ENCODE measurements at places on chromosomes 4 and X. TPM values are rescaled to one million over a fixed set of nuclear protein-coding genes. Genes with fewer than 3 reads are reported as not detected.

Gene SMAD1
- 62.1 TPM for polyA plus RNA-seq

Gene CT45A6
- not detected for polyA plus RNA-seq

Gene EPGN
- 1.5 TPM for polyA plus RNA-seq

Gene OTC
- polyA plus RNA-seq = 0.09 TPM

GRCh38 chrX:21926527-21927278, 13.8 kb upstream of the SMS start:
- DNase-seq = no peak

DNA sequence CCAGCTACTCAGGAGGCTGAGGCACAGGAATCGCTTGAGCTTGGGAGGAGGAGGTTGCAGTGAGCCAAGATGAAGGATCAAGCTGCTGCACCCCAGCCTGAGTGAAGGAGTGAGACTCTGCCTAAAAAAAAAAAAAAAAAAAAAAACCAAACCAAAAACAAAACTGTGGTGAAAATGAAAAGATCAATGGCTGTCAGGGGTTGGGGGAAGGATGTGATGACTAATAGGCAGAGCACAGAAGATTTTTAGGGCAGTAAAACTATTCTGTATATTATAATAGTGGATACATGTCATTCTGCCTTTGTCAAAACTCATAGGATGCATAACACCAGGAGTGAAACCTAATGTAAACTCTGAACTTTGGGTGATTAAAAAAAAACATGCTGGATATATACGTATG, 69.9 kb upstream of the ELOVL6 start:
- no peak for DNase-seq

DNA sequence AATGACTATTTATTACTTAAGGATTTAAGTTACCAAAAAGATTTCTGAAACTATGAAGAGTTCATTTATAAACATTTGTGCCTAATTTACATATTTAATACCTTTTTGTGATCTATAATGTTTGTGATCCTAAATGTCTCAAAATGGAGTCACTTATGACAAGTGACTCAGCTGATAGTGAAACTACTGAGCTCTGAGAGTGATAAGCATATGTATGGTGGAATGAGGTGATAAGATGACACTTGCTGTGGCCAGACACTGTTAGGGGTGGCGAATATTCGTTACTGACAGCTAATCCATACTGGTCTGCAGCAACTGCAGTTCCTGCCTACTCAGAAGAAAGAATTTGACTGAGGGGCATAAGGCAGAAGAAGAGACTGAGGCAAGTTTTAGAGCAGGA, 5.5 kb upstream of the NXF3 start:
- no peak for DNase-seq

DNA sequence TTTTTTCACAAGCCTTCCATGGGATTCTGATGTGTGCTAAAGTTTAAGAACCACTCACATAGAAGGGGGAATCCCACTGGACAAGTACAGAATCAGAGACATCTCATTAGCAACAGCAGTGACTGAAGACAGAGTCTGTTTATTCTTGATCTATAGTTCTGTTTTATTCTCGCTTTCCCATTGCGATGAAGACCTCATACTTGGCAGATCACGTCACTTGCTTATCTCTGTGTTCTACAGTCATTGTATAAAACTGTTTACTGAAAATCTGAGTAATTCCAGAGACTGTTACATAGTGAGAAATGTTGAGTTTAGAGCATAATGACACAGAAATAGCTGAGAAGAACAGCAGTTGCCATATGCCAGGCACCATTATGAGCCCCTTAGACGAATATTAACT, 185.5 kb downstream of the PTTG2 start:
- no peak for DNase-seq

GRCh38 chrX:41604177-41604576, 84.6 kb upstream of the GPR34 start:
- DNase-seq = no peak

DNA sequence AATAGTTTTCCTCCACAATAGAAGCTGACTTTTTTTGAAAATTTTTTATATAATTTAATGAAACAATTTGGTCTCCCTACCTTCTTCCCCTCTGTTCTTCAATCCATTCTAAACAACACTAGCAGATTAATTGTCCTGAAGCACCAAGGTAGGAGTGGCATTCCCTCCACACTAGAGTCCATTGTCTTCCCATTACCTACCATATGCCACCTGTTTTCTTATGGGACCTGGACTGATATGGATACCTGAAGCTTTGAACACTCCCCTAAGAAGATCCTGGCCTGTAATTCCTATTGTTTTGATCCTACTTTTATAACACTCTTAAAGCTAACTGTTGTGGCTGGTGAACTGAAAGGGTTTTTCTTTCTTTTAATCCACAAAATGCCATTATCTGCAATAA, 92.0 kb downstream of the APBB2 start:
- DNase-seq = no peak

DNA sequence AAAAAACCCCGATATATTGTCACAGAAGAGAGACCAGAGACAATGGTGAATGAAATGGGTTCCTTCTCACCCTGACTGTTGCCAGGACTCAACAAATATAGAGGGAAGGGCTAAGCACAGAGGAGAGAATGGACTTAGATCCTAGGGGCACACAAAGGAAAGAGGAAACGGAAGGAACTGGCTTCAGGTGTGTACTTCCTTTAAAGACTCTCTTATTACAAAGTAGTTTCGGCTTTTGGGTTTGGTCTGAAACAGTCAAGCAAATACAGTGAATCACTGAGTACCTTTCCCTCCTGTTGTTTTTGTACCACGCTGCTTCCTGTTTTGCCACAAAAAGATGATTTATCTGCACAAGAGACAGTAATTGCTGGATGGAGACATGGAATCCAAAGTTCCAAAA, 46.1 kb upstream of the S100G start:
- no peak for DNase-seq

DNA sequence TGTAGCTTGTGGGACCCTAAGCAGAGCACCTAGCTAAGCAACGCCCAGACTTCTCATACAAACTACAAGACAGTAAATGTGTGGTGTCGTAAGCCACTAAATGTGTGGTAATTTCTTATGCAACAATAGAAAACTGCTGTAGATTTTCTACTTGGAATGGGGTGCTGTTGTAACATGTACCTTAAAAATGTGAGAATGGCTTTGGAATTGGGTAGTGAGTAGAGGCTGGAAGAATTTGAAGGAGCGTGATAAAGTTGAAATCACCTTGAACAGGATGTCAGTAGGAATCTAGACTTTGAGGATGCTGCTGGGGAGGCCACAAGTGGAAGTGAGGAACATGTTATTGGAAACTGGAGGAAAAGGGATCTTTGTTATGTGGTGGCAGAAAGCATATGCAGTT, 43.2 kb upstream of the FUNDC1 start:
- DNase-seq = no peak

GRCh38 chr4:146033149-146033548, 94.5 kb upstream of the ZNF827 start:
- no peak for DNase-seq
